ENCODE measurements at places on chromosomes 2 and 18. TPM values are rescaled to one million over a fixed set of nuclear protein-coding genes. Genes with fewer than 3 reads are reported as not detected.

DNA sequence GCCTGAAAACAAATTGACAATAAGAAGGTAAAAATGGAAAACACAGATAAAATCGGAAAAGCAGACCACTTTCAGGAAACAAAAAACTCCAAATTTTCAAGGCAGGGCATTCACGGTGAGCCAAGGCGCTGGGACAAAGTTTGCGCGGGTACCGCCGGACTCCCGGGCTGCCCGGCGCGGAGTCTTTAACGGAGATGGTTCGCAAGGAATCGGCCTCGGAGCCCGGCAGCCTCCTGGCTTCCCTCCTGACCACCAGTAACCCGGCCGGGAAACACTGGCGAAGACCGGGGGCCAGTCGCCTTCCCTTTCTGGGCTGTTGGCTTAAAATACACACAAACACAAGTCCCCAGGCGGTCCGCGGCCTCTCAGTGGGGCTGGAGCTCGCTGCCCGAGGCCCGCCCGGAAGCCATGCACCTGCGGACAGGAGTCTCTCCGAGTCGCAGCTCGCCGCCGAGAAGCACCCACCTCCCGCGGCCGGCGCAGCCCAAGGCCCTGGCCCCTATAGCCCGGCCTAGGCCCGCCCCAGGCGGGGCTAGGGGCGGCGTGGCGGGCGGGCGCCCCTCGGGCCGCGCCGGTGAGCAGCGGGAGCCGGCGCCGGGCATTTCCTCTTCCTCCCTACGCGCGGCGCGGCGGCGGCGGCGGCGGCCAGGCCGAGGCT lies 622 bp upstream of the KCMF1 start:
- peak; percentile 69 for DNase-seq

Gene CIDEA
- total RNA-seq = not detected

Gene SCYGR4
- not detected for total RNA-seq

GRCh38 chr2:158760887-158761286 lies 34.2 kb upstream of the DAPL1 start:
- no peak for DNase-seq

DNA sequence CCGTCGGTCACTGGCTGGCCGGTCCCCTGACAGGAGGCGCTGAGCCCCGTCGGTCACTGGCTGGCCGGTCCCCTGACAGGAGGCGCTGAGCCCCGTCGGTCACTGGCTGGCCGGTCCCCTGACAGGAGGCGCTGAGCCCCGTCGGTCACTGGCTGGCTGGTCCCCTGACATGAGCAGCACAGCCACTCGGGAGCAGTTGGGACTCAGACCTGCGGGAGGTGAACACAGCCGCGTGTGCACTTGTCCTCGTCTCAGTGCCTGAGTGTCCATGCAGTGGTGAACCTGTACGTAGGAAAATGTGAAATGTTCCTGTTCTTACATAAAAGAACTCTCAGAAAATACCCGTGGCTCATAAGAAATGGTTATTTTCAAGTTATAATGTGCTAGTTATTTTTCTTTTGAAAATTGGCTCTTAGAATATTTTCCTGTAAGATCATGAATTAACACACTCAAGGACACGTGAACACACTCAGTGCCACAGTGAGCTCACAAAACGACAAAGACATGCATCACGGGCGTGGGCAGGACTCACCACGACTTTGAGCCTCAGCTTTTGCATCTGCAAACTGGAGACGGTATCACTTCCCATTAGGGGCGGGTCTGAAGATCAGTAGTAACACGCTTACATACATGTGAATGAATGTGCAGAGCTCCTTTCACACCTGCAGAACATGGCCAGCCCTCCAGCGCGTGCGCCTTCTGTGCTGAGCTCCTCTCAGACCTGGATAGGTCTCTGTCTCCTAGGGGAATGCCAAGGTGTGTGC lies 21.1 kb upstream of the NFATC1 start:
- no peak for DNase-seq

- DNase-seq = no peak
Measured at GRCh38 chr2:29046321-29046720, 28.0 kb downstream of the PCARE start.

DNA sequence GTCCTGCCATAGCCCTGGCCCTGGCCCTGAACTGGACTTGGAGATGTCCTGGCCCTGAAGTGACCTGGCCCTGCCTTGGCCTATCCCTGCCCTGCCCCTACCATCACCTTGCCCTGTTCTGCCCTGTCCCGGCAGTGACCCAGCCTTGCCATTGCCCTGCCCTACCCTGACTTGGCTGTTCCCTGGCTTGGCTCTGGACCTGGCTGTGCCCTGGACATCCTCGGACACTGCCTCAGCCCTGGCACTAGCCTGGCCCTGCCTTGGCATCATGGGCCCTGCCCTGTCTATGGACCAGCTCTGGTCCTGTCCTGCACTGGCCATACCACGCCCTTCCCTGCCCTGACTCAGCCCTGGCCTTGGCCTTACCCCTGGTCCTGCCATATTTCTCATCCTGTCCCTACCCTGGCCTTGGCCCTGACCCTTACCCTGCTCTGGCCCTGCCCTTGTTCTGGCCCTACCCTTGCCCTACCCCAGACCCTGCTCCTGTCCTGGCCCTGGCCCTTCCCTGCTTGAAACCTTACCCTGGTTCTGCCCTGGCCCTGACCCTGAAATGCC lies 6.1 kb upstream of the ANKRD62 start:
- DNase-seq = no peak

Gene CREB1
- total RNA-seq = 25.5 TPM

- no peak for DNase-seq
Measured at GRCh38 chr18:75116165-75116564, 92.8 kb downstream of the PTGR3 start.

DNA sequence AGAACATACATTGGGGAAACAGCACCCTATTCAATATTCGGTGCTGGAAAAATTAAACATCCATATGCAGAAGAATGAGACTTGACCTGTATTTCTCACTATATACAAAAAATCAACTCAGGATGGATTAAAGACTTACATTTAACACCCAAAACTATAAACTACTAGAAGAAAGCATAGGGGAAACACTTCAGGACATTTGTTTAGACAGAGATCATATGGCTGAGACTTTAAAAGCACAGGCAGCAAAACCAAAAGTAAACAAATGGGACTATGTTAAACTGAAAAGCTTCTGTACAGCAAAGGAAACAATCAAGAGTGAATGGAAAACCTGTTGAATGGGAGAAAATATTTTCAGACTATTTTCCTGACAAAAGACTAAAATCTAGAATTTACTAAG lies 1694.1 kb upstream of the CELF4 start:
- DNase-seq = no peak

Gene C1QL2
- total RNA-seq = not detected

DNA sequence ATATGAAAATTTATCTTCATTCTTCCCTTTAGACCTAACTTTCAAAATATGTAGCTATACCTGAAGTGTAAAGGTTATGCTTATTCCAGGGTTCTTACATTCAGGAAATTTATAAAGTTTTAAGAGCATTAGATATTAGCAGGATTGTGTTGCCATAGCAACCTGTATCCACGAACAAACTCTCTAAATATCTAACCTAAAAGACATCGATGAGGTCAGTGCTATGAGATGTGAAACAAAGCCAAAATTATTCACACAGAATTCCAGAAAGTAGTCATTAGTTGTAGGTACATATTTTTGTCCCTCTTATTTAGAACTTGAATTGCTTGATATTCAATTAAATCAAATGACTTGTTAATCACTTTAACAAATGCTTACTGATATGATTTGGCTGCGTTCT lies 705.3 kb downstream of the SOCS6 start:
- DNase-seq = no peak

DNA sequence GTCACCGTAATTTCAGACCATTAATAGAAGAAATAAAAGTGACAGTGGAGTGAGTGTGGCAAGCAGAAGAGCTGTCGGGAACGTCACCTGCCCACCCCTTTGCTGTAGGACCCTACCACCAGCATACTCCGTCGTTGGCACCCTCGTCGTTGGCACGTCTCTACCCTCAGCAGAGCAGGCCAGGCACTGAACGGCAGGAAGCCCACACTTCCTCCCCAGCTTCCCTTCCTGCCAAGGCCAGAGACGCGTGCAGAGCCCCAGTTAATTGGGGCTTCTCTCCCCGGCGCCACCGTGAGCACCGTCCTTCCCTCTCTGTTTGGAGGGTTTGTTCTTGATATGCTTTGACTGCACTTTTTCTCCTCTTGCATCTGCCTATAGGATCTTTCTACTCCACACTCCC lies 27.0 kb upstream of the NFATC1 start:
- no peak for DNase-seq

DNA sequence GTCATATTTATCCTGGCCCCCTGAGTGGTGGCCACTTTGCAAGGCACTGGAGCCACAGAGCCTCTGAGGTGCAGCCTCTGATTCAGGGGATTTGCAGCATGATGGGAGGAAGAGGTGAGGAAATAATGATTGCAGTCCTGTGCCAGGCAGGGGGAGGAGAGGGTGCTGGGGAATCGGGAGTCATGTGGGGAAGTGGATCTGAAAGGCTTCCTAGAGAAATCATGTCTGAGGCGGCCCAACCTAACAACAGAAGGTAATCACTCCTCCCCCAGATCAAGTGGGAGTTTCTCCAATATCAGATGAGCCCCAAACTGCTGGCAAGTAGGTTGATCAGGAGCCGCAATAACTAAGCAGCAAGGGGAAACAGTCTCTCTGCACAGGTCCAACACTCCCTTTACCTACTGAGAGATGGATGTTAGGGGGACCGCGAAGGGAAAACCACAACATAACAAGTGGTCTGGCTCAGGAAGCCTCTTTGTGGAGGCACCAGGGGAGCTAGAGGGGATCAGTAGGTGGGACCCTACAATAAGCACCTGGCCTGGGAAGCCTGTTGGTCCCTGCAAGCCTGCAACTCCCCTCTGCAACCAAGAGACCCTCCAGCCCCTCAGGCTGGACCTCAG lies 71.8 kb upstream of the NPAS2 start:
- DNase-seq = no peak

DNA sequence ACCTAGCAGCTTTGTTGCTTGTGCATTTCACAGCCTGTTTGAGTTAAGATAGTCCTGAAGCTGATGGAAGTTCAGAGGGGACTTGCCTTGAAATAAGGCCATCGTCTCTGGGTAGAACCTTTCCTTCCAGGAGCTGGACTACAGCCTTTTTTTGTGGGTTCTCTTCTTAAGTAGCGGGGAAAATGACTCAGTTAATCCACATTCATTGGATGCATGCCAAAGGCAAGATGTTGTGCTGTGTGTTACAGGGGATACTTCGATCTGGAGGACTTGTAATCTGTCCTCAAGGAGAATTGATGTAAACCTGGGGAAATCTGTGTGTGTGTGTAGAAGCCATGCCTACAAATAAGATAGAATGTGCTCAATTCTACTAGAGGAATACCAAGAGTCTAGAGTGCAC lies 46.8 kb downstream of the RPIA start:
- no peak for DNase-seq

DNA sequence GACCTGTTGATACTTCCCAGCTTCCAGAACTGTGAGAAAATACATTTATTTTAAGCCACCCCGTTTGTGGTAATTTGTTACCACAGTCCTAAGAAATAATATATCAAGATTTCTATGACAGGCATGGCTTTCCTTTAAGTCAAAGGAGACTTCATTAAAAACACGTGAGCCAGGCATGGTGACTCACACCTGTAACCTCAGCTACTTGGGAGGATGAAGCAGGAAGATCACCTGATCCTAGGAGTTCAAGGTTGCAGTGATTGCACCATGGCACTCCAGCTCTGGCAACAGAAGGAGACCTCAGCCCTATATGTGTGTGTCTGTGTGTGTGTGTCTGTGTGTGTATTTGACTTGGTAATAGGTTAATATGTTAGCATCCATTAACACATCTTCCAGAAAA lies 69.8 kb upstream of the SCN7A start:
- no peak for DNase-seq

GRCh38 chr2:138474100-138474825 lies 27.3 kb upstream of the SPOPL start:
- DNase-seq = no peak

Gene RMC1
- 10.6 TPM for total RNA-seq

- DNase-seq = no peak
Measured at GRCh38 chr18:26702086-26702485, 153.7 kb upstream of the KCTD1 start.

DNA sequence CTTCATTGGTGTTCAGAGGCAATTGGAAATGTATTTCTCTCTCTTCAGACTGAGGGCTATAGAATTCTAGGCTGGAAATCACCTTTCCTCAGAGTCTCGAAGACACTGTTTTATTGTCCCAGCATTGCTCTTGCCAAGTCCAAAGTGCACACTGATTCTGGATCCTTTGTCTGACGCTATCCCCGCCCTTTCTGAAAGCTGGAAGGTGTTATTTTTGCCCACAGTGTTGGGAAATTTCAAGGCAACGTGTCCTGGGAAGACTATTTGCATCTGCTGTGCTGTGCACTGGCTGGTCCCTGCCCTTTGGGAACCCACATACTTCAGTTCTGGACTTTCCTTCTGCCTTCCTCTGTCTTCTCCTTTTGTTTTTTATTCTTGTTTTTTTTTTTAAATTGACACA lies 190.8 kb downstream of the SH3BP4 start:
- no peak for DNase-seq

All from pancreas (tissue), 10 donors.